Activated CD4-positive, alpha-beta T cell treated with anti-CD3 and anti-CD28 coated beads, Interleukin-2, amount 10 ng/mL, durations not matched to agents 24 days and 14 days (primary cell): ENCODE measurements at places on chromosomes 5 and 9. TPM values are rescaled to one million over a fixed set of nuclear protein-coding genes. Genes with fewer than 3 reads are reported as not detected.

C9orf57 gene
- not detected in 2 replicates for total RNA-seq

C9 gene
- total RNA-seq: not detected in 2 replicates

CCDC183 gene
- 0.14 and 0.42 TPM in 2 replicates for total RNA-seq

PCA3 gene
- total RNA-seq: not detected in 2 replicates

ZNF366 gene
- not detected in 2 replicates for total RNA-seq

STKLD1 gene
- 0.16 and 0.33 TPM in 2 replicates for total RNA-seq

NR2F1-AS1 gene
- total RNA-seq: not detected in 2 replicates

POLK gene
- 40.4 and 41.6 TPM in 2 replicates for total RNA-seq

C9orf85 gene
- 9.4 and 11.6 TPM in 2 replicates for total RNA-seq

ITK gene
- 230 and 237 TPM in 2 replicates for total RNA-seq

TSSK1B gene
- total RNA-seq: not detected in 2 replicates

IFNA13 gene
- not detected in 2 replicates for total RNA-seq

ZNF608 gene
- total RNA-seq: not detected in 2 replicates

HEMGN gene
- total RNA-seq: 0.38 and 0.54 TPM in 2 replicates

ANKS6 gene
- 13.4 and 13.6 TPM in 2 replicates for total RNA-seq

GLT6D1 gene
- total RNA-seq: not detected in 2 replicates

SLC6A18 gene
- total RNA-seq: not detected in 2 replicates

INSYN2B gene
- not detected in 2 replicates for total RNA-seq

PCDHA9 gene
- not detected in 2 replicates for total RNA-seq

MARVELD2 gene
- total RNA-seq: 0.26 and 0.36 TPM in 2 replicates
